ENCODE measurements at places on chromosomes 2 and 18. TPM values are rescaled to one million over a fixed set of nuclear protein-coding genes. Genes with fewer than 3 reads are reported as not detected.

Gene VWC2L
- not detected for total RNA-seq

Gene STAM2
- 14.6 TPM for total RNA-seq

Gene SCN3A
- not detected for total RNA-seq

Gene FECH
- 75.7 TPM for total RNA-seq

Gene DNER
- 0.28 TPM for total RNA-seq

Gene KIAA2012
- not detected for total RNA-seq

Gene SLC8A1
- 13.5 TPM for total RNA-seq

Gene MERTK
- 3.4 TPM for total RNA-seq

GRCh38 chr18:34003687-34004086 lies 221.0 kb downstream of the NOL4 start:
- DNase-seq = no peak

- DNase-seq = no peak
These were observed 93.0 kb downstream of the COL6A3 start for GRCh38 chr2:237320801-237321560.

DNA sequence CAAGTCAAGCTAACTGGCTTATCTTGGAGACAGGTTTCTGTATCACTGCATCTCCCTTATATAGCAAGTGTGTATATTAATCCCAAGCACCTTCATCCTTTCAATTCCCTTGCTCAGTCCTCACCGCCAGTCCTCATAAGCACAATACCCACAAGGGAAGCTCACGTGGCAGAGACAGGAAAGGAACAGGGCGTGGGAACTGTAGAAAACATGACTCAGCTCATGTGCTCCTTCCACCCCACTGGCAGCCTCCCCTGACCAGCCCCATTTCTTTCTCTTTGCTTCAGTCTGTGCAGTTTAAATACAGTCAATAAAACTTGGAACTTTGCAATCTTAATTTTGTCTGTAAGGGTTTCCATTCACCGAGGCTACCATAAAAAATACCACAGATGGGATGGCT lies 36.5 kb upstream of the CDH19 start:
- DNase-seq = no peak

DNA sequence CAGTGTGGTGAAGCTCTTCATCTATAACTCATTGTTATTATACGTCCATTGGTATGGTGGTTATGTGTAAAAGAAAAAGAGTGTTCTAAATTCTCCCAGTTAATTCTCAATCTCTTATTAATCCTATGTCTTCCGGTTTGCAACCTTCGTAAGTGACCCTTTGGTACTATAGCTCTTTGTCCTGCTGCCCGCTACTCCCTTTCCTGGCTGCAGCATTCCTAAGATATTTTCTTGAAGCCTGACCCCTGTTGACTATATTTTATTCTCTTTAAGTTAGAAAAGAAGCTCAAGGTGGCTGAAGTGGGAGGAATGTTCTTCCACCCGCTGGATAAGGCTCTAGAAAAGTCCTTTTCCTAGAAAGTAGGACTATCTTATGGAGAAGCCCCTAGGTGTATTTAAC lies 684.8 kb downstream of the SOCS6 start:
- no peak for DNase-seq

DNA sequence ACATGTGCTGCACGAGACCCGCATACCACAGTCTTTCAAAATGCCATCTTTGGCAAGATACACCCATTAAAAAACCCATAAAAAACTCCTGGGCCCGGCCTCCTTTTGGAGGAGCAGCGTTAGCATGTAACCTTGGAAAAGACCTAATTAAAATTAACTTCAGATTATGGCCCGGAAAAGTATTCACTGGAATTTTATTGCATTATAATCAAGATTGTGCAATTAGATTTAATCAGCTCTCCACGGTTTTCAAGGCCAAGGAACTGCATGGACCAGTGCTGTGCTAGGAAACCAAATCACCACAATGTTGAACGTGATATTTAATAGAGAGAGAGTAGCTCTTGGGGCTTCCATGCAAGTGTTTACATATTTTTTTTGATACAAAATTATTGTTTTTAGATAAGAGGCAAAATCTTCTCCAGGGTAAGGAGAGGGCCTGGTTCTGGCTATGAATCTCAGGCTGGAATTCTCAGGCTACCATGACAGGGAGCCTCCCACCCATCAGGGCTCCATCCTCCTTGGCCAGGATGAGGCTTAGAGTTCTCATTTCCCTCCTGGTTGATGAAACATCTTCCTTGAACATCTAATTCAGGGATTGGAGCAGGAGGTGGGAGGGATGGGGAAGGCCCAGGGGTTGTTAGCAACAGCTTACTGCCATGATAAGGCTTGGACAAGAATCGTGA lies 82.0 kb upstream of the TTC39C start:
- DNase-seq = no peak

DNA sequence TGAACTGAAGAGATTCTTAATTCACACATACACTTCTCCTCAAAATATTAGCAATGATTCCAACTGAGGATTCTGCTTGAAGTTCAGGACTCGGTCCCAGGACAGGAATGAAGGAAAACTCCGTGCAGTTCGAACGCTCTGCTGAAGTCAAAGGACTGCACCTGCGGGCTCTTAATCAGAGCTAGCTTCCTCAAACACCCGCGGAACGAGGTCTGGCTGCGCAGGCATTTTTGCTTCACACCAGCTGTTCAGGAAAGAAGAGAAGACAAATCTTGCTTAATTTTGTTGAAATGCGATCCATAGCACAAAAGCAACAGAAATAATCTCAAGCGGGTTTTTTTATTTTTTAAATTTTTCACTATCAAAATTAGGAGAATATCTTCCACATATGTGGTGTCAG lies 175.6 kb downstream of the LAMA1 start:
- DNase-seq = no peak
